ENCODE measurements at places on chromosomes 3 and 15.

GRCh38 chr3:175073219-175073905 is 214.2 kb downstream of the NAALADL2 start:
- H3K4me3 ChIP-seq: no peak overlapping the region
- DNase-seq: no peak
- H3K27me3 ChIP-seq: no peaks in the 10 kb centered on the region
- no peaks in the 10 kb centered on the region for H3K4me1 ChIP-seq
- no peaks in the 10 kb centered on the region for H3K36me3 ChIP-seq

- H3K4me1 ChIP-seq: peaks cover 30% of the 10 kb centered on the region
- no peak for DNase-seq
- H3K27ac ChIP-seq: no peak overlapping the region
Measured at GRCh38 chr3:50255251-50255615, 13.7 kb upstream of the SEMA3B start.

DNA sequence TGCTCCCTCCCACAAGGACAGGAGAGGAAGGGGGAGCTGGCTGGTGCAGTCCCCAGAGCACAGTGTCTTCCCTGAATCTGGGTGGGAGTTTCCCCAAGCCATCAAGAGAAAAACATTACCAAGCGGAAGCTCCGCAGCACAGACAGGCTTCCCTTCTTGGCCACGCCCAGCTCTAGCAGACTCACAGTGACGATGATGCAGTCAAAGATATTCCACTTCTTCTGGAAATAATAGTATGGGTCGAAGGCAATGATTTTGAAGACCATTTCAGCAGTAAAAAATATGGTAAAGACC is 76.7 kb downstream of the SCN10A start:
- no peak for DNase-seq
- no peak overlapping the region for H3K4me3 ChIP-seq
- H3K27me3 ChIP-seq: peaks cover 26% of the 10 kb centered on the region
- no peak overlapping the region for H3K27ac ChIP-seq

DNA sequence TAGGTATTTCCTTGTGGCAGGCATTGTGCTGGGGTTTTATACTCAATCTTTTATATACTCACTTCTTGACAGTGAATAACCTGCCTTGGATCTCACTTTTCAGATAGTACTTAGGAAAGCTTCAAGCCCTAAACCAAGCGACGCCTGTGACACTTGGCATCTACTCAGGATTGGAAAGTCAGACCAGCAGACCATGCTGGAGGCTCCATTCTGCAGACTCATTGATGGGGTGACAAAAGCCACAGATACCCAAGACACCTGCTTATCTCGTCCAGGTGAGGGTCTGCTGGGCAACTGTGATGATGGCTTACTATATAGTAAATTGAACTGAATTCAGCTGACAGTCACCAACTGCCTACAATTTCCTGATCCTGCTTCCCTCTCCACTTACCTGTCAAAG is 79.4 kb upstream of the MRPS22 start:
- no peak for DNase-seq
- no peak overlapping the region for H3K27ac ChIP-seq
- peaks cover 9% of the 10 kb centered on the region for H3K27me3 ChIP-seq
- H3K36me3 ChIP-seq: no peaks in the 10 kb centered on the region
- H3K4me3 ChIP-seq: no peak overlapping the region

DNA sequence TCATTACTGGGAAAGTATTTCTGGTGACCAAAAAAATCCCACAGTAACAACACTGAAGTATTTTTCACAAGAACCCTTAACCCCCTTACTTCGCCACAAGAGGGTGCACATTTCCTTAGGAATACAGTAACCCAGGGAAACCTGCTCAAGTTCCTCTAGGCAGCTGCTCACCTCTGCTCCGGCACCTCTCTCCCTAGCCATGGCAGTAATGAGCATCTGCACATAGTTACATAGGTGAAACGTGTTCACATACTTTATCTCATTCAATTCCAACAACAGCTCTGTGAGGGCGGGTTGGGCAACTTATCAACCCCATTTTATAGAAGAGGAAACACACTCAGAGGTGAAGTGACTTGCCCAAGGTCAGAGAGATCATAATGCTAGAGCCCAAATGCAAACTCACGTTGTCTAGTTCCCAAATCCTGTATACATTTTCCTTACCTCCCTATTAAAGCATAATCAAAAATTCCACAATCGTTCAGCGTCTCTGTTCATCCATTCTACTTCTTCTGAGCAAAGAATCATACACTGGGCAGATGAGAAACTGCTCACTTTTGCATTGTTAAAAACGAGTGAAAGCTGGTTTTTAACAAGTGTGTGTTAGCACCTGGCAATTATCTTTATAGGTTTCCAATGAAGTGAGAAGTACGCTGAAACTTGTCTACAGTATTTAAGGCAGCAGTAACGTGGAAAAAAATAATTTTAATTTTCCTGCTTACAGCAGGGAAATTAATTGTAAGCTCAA is 90.7 kb downstream of the IGF2BP2 start:
- H3K27me3 ChIP-seq: no peaks in the 10 kb centered on the region
- no peaks in the 10 kb centered on the region for H3K36me3 ChIP-seq
- no peak overlapping the region for H3K4me3 ChIP-seq
- DNase-seq: no peak

- peaks cover 7% of the 10 kb centered on the region for H3K4me1 ChIP-seq
- no peaks in the 10 kb centered on the region for H3K36me3 ChIP-seq
- no peak overlapping the region for H3K27ac ChIP-seq
- H3K27me3 ChIP-seq: peaks cover 13% of the 10 kb centered on the region
Measured at GRCh38 chr3:194577986-194578905, 55.0 kb downstream of the TMEM44 start.

DNA sequence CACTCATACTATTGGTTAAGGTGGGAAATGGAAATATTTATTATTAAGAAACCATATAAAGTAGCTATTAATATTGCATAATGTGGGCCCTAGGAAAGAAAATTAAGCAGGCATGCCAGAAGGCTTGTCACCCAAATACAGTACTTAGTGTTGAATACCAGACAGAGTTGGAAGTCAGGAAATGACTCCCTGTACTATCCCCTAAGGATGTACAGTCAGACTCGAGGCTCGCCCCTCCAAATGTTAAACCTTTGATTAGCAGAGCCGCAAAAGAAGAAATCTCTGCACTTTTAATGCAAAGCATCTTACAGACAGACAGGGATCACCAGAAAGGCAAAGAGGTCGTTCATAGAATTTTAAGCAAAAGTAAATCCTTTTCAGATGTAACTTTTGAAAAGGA is 11.3 kb upstream of the RBSN start:
- H3K4me1 ChIP-seq: peaks cover 6% of the 10 kb centered on the region
- no peak for DNase-seq
- no peak overlapping the region for H3K27ac ChIP-seq
- no peak overlapping the region for H3K4me3 ChIP-seq

DNA sequence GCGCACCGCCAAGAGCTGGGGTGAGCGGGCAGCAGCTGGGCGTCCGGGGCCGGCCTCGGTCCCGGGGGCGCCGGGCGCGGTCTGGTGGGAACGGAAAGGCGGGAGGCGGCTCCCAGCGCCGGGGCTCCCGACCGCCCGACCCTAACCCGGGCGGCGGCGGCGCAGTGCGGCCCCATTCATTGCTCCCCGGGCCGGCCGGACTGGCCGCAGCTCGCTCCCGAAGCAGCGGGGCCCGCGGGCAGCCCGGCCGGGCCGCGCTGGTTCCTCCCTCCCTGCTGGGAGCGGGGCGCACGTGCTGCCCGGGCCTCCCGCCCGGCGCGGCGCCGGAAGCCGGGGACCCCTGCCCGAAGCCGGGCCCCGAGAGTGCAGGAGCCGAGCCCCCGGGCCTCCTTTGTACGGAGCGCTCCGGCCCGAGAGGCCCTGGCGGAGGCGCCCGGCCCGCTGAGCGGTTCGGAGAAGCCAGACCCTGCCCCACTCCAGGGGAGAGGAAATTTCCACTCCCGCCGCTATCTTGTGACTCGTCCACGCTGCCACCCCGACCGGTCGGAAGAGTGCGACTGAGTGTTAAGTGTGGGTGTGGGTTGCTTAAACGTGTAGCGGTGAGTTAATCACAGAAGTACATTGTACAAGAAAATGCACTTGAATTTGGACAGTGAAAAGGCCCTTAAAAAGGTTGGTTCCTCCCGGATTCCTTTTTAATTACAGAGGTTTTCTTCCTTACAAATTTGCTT is 613 bp downstream of the ATP1B3 start:
- H3K27me3 ChIP-seq: no peaks in the 10 kb centered on the region
- peak overlapping the region; percentile 94 for H3K4me3 ChIP-seq
- peaks cover 26% of the 10 kb centered on the region for H3K4me1 ChIP-seq
- peak; percentile 82 for DNase-seq
- H3K36me3 ChIP-seq: no peaks in the 10 kb centered on the region

DNA sequence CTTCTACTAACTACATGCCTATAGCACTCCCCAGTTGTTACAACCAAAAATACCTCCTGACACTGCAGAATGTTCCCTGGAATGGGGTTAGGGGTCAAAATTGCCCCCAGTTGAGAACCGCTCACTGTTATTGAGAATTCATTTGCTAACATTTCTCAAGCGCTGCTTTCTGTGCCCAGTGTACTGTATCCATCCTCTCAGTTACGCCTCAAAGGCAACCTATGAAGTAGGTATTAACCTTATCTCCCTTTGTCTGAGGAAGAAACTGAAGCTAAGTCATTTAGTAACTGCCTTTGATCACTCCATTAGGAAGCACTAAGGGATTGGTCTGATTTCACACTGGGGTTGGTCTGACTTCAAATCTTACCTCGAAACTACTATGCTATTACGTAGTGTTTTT is 70.1 kb downstream of the CADPS start:
- no peaks in the 10 kb centered on the region for H3K27me3 ChIP-seq
- no peak overlapping the region for H3K4me3 ChIP-seq
- no peak overlapping the region for H3K27ac ChIP-seq
- DNase-seq: no peak
- H3K4me1 ChIP-seq: no peaks in the 10 kb centered on the region
- no peaks in the 10 kb centered on the region for H3K36me3 ChIP-seq

DNA sequence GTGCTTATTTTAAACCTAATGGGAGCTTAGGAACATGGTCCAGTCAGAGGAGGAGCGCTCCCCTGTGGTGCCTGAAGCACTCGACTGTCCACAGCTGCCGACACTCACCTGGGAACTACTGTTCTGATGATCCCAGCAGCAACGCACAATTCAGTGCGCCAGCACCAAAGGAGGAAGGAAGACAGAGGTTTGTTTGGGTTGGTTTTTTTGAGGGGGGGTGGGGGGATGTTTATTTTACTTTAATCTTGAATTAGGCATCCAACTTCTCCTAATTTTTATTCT is 48.8 kb upstream of the VGLL4 start:
- DNase-seq: no peak
- no peaks in the 10 kb centered on the region for H3K36me3 ChIP-seq
- peaks cover 3% of the 10 kb centered on the region for H3K4me1 ChIP-seq

GRCh38 chr3:129106866-129107565 is 14.6 kb downstream of the RAB43 start:
- H3K4me3 ChIP-seq: no peak overlapping the region
- DNase-seq: no peak
- peaks cover 32% of the 10 kb centered on the region for H3K4me1 ChIP-seq
- H3K27me3 ChIP-seq: no peaks in the 10 kb centered on the region
- H3K27ac ChIP-seq: peak overlapping the region; percentile 83

- no peaks in the 10 kb centered on the region for H3K27me3 ChIP-seq
- peak overlapping the region; percentile 83 for H3K4me3 ChIP-seq
- DNase-seq: peak; percentile 86
- H3K36me3 ChIP-seq: peaks cover 6% of the 10 kb centered on the region
- H3K4me1 ChIP-seq: peaks cover 82% of the 10 kb centered on the region
Measured at GRCh38 chr3:10194328-10195071, 29.8 kb downstream of the IRAK2 start.

DNA sequence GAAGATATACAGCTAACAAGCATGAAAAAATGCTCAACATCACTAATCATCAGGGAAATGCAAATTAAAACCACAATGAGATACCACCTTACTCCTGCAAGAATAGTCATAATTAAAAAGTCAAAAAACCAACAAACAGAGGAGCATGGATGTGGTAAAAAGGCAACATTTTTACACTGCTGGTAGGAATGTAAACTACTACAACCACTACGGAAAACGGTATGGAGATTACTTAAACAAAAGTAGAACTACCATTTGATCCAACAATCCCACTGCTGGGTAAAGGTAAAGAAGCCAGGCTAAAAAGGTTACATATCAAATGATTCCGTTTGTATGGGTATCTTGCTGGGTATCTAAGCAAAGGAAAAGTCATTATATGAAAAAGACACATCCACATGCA is 53.8 kb downstream of the STAG1 start:
- H3K4me3 ChIP-seq: no peak overlapping the region
- no peak for DNase-seq
- no peak overlapping the region for H3K27ac ChIP-seq

DNA sequence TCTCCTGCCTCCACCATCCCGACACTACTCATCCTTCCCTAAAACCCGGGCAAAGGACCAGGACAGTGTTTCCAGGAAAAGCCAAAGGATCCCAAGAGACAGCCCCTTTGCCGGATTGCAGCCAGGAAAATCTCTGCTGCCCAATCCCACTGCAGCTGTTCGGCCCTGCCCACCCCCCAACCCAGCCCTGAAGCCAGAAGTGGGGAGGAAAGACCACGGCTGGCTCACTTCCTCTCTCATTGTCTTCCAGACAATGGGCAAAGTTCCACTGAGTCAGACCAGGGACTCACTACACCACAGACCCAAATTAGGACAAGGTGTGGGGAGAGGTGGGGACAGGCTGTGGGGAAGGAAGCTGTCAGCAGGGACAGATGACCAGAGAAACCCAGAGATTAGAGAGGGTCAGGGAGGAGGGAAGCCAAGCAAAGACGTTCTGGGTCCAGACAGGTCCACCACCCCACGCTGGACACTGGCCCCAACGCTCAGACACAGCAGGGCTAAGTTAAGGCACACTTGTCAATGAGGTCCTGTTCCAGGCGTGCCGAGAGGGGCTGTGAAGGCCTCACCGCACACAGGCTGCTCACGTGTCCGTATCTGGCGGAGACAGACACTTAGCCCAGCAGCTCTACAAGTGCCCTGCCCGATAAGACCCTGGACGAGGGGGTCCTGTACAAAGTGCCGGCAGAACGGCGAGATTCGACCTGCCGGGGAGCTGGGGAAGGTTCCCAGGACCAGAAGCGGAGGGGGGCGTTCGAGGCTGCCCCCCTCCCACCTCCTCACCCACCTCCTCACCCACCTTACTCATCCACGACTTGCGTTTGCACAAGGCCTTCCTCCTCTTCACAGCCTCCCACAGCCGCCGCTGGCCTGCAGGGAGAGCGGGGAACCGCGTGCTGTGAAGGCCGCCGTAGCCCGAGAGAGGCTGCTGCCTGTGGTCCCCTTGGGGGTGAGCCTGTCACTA is 21.9 kb downstream of the TNK2 start:
- H3K27ac ChIP-seq: no peak overlapping the region
- no peak for DNase-seq
- no peaks in the 10 kb centered on the region for H3K4me1 ChIP-seq
- no peaks in the 10 kb centered on the region for H3K27me3 ChIP-seq

- no peak overlapping the region for H3K4me3 ChIP-seq
- H3K4me1 ChIP-seq: peaks cover 31% of the 10 kb centered on the region
- DNase-seq: no peak
- H3K27ac ChIP-seq: no peak overlapping the region
- no peaks in the 10 kb centered on the region for H3K27me3 ChIP-seq
- no peaks in the 10 kb centered on the region for H3K36me3 ChIP-seq
Measured at GRCh38 chr15:67755264-67755663, 70.0 kb upstream of the SKOR1 start.
